ENCODE measurements at places on chromosomes 13 and 19. TPM values are rescaled to one million over a fixed set of nuclear protein-coding genes. Genes with fewer than 3 reads are reported as not detected.
A peak's percentile ranks its signal among the peaks of the same experiment; 100 is the strongest.

- DNase-seq, result no peak
Measured at GRCh38 chr13:42401376-42401775, 129.4 kb downstream of the AKAP11 start.

The C3 gene
- total RNA-seq, result 67.4 TPM

DNA sequence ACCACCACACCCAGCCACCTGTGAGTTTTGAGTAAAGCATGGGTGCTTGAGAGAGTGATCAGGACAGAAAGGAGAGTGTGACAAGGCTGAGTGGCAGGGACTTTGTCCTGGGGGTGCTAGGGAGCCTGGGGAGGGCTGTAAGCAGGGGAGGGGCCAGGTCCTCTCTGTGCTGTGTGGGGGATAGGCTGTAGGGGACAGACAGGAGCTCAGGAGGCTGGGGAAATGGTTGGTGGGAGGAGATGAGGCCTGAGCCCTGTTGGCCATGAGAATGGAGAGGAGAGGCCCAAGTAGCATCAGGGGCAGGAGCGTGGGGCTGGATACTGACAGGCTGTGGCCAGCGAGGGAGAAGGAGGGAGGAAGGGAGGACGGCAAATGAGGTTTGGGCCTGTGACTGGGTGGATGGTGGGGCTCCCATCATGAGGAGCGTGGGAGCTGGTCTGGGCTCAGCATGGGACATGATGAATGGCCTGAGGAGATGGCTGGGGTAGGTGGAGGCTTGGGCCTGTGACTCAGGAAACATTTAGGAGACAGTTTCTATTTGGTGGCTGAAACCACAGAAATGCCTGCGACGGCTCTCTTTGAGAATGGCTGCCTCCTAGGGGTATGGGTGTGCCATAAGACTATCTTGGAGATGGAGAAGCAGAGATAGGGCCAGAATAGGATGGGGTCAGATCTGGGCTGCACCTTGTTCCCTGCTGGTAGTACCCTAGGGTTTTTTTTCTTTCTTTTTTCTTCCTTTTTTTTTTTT lies 25.0 kb downstream of the GRIN2D start:
- DNase-seq, result no peak

- DNase-seq, result no peak
Measured at GRCh38 chr19:30390356-30390988, 18.3 kb downstream of the ZNF536 start.

DNA sequence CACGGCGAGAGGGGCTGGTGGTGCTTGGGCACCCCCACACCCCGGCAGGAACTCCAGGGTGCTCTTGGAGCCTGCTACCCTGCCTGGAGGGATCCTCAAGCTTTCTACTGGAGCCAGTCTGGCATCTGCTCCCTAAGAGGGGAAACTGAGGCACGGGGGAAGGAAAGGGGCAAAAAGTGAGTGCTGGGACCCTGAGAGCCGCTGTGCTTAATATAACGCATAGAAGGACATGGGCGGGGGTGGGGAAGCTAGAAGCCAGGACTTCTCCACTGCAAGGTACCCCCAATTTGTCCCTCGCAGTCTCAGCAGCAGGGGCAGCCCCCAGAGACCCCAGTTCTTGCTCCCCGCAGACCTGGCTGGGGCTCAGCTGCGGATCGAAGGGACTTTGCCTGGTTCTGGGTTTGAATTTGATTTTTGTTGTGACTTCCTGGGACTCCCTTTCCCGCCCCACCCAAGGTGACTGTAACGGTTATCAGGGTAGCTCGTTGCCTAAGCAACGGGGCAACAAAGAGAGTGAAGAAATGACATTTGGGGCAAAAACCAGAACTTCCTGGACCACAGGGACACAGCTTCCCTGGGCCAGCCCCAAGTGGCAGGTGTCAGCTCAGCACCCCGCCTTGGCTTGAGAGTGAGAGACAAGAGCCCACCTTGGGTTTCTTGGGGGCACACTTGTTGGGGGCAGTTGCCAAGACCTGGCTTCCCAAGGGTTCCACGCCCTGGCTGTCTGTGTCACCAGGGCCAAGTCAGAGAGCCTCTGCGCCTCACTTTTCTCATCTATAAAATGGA lies 638 bp downstream of the ADGRE5 start:
- peak; percentile 33 for DNase-seq

GRCh38 chr13:73910733-73911132 lies 223.5 kb downstream of the KLF12 start:
- no peak for DNase-seq

The PRTN3 gene
- total RNA-seq, result not detected

The DHDH gene
- not detected for total RNA-seq

DNA sequence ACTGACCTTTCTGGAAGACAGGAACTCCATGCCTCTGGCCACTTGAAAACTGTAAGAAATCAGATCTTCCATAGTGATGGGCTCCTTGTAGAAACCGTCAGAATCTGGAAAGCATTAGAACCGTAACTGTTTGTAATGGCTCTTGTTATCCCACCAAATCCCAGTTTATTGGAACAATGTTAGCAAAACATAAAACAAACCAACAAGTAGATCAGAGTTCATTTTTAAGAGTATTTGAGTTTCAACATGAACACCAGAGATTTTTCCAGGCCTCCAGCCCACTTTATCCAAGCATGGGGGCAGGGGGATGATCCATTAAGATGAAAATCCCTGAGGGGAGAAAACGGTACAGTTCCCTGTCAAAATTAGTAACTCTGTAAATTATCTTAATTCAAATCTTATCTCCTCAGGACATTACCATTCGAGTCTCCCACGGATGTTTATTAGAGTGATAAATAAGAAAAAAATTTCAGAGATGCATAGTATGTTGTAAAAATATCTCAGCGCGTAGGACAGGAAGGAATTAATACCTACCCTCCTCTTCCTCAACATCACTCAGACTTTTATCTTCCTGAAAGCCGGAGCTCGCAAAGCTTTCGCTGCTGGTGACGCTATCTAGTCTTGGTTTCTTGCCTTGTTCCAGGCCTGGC lies 172.5 kb downstream of the FLT1 start:
- no peak for DNase-seq

- DNase-seq, result no peak
Measured at GRCh38 chr13:110109140-110109783, 197.7 kb downstream of the COL4A1 start.

DNA sequence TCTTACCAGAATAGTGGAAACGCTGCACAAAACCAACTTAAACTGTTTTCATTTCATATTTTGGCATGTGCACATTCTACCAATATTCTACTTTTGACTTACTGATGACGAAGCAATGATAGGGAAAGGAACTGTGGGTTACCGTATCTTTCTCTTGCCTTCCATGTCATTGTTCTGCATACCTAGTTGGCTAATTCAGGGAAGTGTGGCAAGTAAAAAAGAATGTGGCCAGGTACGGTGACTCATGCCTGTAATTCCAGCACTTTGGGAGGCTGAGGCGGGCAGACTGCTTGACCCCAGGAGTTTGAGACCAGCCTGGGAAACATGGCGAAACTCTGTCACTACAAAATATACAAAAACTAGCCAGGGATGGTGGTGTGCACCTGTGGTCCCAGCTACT lies 108.2 kb downstream of the SIPA1L3 start:
- DNase-seq, result no peak

The TEX101 gene
- total RNA-seq, result not detected

- DNase-seq, result no peak
Measured at GRCh38 chr13:71798707-71799106, 68.3 kb downstream of the DACH1 start.

- DNase-seq, result no peak
Measured at GRCh38 chr13:19882231-19882630, 18.8 kb upstream of the ZMYM5 start.

The B3GLCT gene
- total RNA-seq, result 4.8 TPM

The CD37 gene
- total RNA-seq, result 1.6 TPM

DNA sequence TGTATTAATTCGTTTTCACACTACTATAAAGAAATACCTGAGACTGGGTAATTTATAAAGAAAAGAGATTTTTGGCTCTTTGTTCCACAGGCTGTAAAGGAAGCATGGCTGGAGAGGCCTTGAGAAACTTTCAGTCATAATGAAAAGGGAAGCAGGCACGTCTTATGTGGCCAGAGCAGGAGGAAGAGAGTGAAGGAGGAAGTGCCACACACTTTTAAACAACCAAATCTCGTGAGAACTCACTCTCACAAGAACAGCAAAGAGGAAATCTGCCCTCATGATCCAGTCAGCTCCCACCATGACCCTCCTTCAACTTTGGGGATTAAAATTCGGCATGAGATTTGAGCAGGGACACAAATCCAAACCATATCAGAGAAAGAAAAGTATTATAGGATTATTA lies 1255.9 kb upstream of the MIR17HG start:
- DNase-seq, result no peak

The CYP4F3 gene
- total RNA-seq, result 0.68 TPM

DNA sequence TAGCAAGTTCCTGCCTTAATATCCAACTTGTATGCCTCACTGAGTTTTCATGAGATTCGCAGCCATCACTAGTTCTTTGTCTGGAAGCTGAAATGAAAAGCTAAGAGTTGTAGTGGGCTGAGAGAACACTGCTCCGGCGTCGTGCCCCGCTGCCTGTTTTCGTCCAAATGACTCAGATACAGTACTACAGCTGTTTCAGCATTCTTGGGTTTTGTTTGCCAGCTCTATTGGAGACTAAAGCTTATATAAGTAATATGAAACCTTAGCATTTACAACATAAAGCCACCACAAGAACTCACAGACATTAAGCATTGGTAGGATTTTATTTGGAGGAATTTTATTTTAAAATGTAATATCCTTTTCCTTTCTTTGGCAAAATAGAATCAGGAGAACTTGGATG lies 299.7 kb downstream of the DLEU7 start:
- no peak for DNase-seq

DNA sequence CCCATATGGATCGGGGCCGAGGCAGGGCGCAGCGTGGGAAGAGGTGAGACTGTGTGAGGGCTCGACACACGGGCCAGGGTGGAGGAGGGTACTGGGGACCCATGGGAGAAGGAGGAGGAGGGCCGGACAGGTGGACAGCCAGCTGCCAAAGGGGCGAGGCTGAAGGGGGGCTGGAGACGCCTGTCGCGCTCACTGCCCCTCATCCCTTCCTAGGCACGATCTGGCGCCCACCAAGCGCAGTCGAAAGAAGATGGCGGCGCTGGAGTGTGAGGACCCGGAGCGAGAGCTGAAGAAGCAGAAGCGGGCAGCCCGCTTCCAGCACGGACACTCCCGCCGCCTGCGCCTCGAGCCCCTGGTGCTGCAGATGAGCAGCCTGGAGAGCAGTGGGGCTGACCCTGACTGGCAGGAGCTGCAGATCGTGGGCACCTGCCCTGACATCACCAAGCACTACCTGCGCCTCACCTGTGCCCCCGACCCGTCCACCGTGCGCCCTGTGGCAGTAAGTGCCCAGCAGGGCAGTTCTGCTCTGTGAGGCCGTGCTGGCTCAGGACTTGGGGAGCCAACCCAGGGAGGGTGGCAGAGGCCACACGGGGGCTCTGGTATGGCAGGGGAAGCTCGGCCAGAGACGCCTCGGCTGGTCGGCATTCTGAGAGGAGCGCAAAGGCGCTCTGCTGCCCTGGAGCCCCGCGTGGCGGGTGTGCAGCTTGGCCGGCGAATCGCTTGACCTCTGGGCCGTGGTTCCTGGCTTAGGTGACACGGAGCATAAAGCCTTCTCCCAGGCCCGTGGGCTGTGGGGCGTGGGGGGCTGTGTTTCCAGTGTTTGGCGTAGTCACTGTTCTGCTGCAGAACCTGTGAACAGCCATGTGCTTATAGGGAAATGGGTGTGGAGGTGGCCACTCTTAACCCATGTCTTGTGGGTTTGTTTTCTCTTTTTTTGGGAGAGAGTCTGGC lies 6.9 kb downstream of the LENG9 start:
- DNase-seq, result no peak

The SLC25A41 gene
- not detected for total RNA-seq

Measured in gastrocnemius medialis (tissue), 4 donors.